ENCODE measurements at places on chromosomes 3 and 15.

DNA sequence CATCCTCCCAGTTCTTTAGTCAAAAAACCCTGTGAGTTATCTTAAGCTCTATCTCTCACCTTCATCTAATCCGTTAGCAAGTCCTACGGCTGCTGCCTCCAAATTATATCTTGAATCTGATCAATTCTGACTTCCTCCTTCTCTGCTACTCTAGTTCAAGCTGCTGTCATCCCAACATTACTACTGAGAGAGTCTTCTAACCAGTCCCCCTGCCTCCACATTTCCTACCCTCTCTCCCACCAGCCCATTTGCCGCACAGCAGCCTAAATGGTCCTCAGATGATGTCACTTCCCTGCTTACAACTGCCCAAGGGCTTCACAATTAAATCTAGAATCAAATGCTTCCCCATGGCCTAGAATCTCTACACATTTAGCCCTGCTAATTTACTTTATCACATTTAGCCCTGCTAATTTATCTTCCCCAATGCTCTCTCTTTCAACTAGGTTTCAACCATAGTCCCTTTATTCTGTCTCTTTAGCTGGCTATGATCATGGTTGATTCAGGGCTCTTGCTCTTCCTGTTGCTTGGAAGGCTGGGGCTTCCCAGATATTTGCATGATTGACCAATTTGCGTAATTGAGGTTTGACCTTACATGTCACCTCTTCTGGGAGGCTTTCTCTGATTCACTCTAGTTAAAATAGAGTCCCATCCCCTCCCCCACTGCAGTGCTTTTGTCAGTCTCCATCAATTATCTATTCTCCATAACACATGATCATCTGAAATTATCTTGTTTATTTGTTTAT, 11.0 kb upstream of the ARL14 start:
- DNase-seq: no peak

DNA sequence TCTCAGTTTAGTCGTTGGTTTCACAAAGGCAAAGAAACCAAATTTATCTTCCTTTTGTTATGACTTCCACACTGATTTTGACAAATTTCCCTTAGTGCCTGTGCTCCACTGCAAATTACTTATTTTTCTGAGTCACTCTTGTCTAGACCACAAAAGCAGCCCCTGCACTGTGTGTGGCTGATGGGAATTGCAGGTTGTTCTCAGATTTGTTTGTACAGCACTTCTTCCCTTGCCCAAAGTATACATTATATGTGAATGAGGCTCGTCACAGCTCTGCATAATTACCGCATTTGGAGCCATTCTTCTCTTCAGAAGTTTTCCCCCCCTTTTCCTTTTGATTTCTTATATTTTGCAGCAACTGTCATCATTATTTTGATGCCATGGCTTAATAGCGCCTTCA, 354.2 kb upstream of the IL12A start:
- peak; percentile 21 for DNase-seq

- DNase-seq: no peak
These were observed 140.7 kb upstream of the NR2E3 start for GRCh38 chr15:71669688-71670087.

GRCh38 chr15:25847051-25847450, 16.1 kb downstream of the ATP10A start:
- DNase-seq: no peak

DNA sequence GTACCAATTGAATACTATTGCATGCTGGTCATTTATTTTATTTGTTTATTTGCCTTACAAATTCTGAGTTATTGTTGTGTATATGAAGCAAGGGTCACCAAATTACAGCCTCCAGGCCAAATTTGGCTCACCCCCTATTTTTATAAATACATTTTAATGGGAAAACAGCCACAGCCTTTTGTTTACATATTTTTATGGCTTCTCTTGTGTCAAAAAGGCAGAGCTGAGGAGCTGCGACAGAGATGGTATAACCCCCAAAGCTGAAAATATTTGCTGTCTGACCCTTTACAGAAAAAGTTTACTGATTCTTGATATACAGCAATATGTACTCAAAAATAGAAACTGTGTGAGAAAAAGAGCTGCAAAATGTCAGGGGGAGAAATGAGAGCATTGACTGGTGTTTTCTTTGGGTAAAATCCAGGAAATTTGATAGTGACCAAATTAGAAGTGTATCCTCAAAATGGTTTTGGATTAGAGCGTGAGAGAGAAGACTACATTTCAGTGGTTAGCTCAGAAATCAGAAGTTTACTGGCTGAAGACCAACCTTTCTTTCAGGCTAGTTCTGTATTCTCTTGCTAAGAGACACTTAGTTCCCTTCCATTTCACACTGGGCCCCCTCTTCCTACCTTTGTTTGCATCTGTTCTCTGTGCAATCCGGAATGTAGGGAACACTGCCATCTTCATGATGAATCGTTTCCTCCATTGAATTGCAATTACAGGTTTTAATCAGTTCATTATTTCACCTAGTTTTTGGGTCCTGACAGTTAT, 757.8 kb downstream of the AGBL1 start:
- DNase-seq: peak; percentile 10

GRCh38 chr3:76908156-76908555, 131.7 kb upstream of the ROBO2 start:
- no peak for DNase-seq

- DNase-seq: no peak
These were observed 312.1 kb upstream of the PROK2 start for GRCh38 chr3:72097053-72097452.

GRCh38 chr3:157175691-157176507, 16.0 kb upstream of the CCNL1 start:
- peak; percentile 64 for DNase-seq

GRCh38 chr15:52021128-52021671, 2.2 kb downstream of the MAPK6 start:
- peak; percentile 10 for DNase-seq

- DNase-seq: no peak
These were observed 156.0 kb downstream of the NSMCE3 start for GRCh38 chr15:29113336-29114220.

DNA sequence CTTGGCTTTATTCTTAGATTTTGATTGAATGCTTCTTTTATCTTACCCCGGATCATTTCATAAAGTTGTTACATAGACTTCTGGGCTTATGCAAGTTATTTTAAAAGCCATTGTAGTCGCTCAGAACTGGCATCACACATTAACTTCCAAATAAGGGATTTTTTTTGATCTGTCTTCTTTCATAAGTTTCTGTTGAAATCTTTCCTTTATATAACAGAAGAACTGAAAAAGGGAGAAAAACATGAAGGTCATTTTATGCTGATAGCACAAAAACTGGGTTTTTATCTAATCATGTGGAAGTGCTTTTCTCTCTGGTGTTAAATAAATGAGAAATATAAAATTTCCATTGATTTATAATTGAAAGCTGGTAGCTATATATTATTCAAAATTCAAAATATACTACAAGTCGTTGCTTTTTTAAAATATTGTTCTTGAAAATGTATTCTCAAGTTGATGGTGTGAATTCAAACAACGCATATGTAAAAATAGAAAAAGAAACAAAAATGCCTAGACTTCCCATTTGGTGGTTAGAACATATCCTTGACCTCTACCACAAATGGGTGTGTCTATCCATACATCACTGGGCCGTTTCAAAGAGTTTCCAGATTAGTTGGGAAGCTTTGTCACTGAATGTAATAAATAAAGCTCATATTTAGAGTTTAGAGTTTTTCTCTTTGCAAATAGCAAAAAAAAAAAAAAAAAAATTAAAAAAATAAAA, 258.3 kb upstream of the ZPLD1 start:
- DNase-seq: no peak

GRCh38 chr3:4928277-4928789, 50.9 kb upstream of the BHLHE40 start:
- no peak for DNase-seq

GRCh38 chr15:88238618-88239430, 17.7 kb downstream of the NTRK3 start:
- DNase-seq: no peak

DNA sequence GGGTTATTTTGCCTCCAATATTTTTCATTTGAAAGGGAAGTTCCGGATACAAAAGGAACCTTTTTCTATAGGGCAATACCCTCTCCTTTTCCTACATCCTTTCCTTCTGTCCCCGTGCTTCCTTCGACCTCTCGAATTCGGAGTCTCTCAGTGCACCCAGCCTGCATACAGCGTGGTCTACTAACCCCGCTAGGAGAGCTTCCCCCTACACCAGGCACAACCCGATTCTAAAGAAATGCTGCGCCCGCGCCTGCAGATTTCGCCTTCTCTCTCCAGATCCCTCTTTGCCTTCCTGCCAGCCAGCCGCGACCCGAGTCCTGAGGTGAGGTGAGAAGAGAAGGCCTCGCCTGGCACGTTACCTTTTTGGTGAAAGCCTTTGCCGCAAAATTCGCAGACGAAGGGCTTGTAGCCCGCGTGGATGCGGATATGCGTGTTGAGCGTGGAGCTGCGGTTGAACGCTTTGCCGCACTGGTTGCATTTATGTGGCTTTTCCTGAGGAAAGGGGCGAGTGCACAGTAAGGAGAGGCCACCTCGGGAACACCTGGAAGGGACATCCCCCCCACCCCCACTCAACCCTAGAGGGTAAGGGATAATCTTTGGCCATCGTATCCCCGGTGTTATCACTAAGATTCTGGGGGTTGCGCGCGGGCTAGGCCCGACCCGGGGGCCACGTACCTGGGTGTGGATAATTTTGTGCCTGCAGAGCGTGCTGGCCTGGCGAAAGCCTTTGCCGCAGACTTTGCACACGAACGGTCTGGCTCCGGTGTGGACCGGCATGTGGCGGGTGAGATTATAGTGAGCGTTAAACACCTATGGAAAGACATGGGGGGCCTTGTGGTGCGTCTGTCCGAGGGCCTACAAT, 2.3 kb downstream of the FEZF2 start:
- DNase-seq: no peak

DNA sequence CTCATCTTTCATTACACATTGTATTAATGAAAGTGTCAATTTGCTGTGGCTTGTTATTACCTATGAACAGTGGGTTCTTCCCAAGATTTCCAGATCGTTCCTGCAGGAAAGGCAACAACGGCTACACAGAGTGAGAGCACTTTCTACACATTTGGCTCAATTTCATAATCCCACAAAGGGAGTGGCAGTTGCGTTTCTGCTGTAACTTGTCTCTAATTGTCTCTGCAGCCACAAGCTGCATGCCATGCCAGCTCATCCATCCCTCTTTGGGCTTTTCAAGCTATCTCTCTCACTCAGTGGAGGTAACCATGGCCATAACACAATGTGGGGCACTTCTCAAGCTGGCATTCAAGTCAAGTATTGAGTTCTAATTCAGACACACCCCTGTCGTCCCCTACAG, 27.7 kb upstream of the CPNE4 start:
- no peak for DNase-seq

DNA sequence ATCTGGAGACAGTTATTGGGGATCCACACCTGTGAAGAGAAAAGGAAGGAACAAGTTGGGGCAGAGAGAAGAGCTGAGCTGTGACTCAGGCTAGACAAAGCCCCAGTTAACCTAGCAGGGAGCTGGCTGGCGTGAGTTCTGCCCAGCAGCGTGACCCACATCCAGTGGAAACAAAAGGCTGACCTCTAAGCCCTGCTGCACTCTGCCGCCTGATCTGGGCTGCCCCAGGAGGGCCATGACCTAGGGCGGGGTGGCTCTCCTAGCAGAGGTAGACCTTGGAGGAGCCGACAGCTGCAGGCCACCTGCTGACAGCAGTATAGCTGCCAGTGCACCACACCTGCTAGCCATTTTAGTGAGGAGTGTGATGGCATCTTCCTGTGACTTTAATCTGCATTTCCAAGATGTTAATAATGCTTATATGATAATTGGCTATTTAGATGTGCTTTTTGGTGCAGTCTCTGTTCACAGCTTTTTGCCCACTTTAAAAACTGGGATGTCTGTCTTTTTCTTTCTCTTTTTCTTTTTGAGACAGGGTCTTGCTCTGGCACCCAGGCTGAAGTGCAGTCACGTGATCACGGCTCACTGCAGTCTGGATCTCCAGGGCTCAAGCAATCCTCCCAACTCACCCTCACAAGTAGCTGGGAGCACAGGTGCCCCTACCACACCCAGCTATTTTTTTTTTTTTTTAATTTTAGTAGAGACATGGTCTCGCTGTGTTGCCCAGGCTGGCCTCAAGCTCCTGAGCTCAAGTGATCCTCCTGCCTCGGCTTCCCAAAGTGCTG, 78.1 kb downstream of the LSM3 start:
- peak; percentile 8 for DNase-seq

- DNase-seq: no peak
These were observed 70.7 kb downstream of the MAP2K5 start for GRCh38 chr15:67613211-67613610.

DNA sequence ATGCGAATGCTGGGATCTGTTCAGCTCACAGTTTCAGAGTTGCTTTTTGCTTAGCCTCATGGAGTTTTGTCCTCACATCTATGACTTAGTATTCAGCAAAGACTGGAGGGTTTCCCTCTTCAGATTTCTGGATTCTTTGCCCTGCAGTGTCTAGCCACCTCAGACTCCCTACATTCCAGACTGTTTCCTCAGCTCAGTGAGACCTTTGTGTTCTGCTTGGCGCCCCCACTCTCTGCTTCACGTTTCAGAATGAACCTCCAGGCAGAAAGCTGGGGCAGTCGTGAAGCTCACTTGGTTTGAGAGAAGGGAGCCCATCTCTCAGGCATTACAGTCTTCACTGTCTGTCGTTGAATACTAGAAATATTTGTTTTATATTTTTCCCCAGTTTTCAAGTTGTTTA, 118.1 kb downstream of the CACNA1D start:
- no peak for DNase-seq

DNA sequence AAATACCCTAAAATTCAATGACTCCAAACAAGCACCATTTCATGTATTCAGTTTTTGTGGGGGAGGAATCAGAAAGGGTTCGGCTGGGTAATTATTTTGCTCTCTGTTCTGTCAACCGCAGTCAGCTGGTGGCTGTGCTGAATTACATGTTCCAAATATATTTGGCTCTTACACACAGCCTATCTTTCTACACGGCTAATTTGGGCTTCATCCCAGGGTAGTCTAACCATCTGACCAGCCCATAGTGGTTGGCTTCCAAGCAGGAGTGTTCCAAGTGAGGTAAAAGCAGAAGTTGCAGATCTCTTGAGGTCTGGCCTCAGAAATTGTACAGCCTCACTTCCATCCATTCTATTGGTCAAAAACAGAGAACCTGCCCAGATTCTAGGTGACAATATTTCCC, 760.8 kb upstream of the SEMA6D start:
- no peak for DNase-seq

DNA sequence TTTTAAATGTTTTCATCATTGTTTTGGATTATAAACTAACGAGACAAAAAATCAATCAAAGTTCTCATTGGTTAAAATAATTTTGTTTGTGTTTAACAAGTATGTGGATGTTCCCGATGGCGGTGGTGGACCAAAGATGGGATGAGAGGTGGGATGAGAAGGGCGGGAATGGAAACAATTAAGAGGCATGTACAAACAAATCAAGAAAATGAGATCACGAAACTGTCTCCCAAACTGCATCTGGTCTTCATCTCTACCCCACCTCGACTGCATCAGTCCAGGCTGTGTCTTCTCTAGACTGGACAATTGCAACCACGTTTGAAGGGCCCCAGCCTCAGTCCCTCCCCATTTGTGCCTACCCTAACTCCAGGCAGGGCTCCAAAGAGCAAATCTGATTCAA, 56.1 kb downstream of the SLC12A8 start:
- peak; percentile 96 for DNase-seq

- peak; percentile 5 for DNase-seq
These were observed 42.6 kb upstream of the TMCO5A start for GRCh38 chr15:37891766-37892368.

GRCh38 chr15:34366271-34367065, 528 bp downstream of the LPCAT4 start:
- DNase-seq: peak; percentile 19

- no peak for DNase-seq
These were observed 31.5 kb upstream of the MECOM start for GRCh38 chr3:169695031-169695430.

- DNase-seq: no peak
These were observed 166.0 kb upstream of the SATB1 start for GRCh38 chr3:18591120-18591519.

- DNase-seq: no peak
These were observed 37.4 kb downstream of the KLF15 start for GRCh38 chr3:126319701-126320295.
